ENCODE measurements at places on chromosomes 16 and 17. TPM values are rescaled to one million over a fixed set of nuclear protein-coding genes. Genes with fewer than 3 reads are reported as not detected.

MGAT5B gene
- polyA plus RNA-seq, result 0.58 TPM

WFDC1 gene
- 2.2 TPM for polyA plus RNA-seq

DHX58 gene
- polyA plus RNA-seq, result 41.2 TPM

TUBG2 gene
- polyA plus RNA-seq, result 8.4 TPM

ABCC11 gene
- not detected for polyA plus RNA-seq

RAB26 gene
- 0.91 TPM for polyA plus RNA-seq

PRR35 gene
- not detected for polyA plus RNA-seq

GFAP gene
- polyA plus RNA-seq, result 0.61 TPM

GJD3 gene
- 0.20 TPM for polyA plus RNA-seq

GPR179 gene
- not detected for polyA plus RNA-seq

CSH2 gene
- not detected for polyA plus RNA-seq

DNA sequence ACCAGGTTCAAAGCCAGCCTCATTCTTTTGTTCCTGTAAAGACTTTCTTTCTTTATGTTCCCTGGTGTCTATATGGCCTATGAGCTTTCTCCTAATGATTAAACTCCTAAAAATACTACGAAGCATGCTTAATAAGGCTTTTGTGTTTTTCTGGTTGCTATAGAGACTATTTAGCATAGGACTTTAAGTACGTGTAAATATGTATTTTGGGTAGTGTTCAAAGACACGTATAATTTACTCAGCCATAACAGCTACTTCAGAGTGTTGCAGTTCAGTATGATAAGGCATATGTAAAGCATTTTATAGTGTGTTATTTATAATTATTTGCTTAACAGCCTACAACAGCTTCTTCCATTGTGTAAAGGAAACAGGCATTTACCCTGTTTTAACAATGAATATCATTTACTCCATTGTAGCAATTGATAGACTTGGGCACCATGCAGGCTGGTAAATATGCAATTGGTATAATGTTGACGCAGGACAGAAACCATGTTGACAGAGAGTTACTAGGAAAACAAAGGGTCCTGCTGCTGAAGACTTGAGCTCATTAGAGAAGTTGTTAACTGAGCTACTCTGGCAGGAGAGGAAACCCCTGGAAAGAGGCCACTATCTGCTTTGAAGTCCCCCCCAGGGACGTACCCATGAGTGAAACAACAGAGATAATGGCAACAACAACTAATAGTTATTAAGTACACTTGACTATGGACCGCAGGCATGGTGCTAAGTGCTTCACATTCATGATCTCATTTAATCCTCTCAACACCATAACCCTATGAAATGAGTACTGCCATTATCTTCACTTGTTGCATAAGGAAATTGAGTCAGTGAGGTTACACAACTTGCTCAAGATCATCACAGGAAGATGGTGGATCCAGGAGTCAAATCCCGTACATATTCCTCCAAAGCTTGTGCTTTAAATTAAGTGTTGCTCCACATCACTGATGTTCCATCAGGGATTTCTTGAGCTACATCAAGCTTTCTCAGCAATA, 342.2 kb upstream of the DYNLRB2 start:
- no peak for DNase-seq

DNA sequence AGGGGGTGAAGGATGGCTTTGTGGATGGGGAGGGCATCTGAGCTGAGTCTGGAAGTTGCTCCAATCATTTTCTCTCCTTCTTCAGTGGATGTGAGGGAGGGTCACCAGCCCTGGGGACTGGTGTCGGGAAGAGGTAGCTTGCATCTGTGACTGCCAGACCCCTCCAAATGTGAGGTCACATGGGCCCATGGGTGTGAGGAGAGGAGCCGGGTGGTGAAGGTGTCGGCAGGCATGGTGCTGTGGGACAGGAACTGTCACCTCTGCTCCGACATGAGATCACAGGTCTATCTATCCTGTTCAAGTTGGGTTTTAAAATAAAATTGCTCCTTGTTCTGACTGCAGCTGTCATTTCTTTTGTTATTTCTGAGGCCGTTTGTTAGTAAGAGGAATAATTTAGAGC, 351.1 kb downstream of the CPPED1 start:
- no peak for DNase-seq

GRCh38 chr17:7045492-7046126, 1.7 kb upstream of the SLC16A11 start:
- no peak for DNase-seq

GRCh38 chr17:28579526-28579925, 2.8 kb upstream of the ALDOC start:
- DNase-seq, result no peak

DNA sequence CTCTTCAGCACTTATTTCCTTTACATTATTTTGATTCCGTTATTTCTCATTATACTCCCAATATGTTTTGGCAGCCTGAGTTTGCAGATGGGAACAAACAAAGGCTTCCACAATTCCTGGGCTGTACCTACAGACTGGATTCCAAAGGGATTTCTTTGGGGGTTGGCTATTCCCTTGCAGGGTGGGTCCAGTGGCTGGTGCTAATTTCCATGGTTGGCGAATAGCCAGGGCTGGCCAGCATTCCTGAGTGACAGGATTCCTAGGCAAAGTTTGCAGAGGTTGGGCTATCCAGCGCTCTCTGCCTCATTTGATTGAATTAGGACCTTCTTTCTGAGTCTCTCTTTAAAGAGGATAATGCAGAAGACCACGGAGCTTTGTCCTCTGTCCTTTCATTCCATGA, 207.4 kb downstream of the MAF start:
- no peak for DNase-seq

DNA sequence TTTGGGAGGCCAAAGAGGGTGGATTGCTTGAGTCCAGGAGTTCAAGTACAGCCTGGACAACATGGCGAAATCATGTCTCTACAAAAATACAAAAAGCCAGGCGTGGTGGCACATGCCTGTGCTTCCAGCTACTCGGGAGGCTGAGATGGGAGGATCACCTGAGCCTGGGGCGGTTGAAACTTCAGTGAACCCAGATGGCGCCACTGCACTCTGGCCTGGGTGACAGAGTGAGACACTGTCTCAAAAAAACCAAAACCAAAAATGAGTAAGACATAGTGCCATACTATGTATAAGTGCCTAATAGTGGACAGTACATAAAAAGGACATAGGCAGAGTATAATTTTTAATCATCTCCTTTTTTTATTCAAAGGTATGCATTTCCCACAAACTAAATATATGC, 4.0 kb downstream of the CTC1 start:
- DNase-seq, result no peak

GRCh38 chr17:58307468-58308172, 21.0 kb downstream of the TSPOAP1 start:
- no peak for DNase-seq

GRCh38 chr17:31524926-31525800, 133.7 kb downstream of the RAB11FIP4 start:
- peak; percentile 97 for DNase-seq

DNA sequence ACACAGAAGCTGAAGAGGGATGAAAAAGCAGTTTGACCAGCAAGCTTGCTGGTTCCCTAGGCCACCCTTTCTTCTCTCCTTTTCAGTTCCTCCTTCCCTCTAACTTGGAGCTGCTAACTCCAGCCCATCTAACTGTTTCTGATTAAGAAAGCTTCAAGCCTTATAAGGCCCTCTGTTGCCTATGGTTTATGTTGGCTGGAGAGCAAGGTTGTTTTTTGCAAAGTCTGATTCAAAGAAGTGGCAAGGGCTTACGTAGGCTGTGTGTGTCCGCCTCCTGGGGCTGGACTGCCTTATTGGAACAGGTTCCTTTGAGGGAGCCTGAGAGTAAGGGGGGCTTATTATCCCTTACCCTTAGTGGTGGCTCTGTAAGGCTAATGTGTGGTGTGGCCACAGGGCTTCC, 7.1 kb downstream of the AKAP1 start:
- no peak for DNase-seq

GRCh38 chr16:86345516-86345915, 164.8 kb upstream of the FOXF1 start:
- no peak for DNase-seq

GRCh38 chr16:51762081-51762996, 611.3 kb upstream of the SALL1 start:
- DNase-seq, result peak; percentile 79

DNA sequence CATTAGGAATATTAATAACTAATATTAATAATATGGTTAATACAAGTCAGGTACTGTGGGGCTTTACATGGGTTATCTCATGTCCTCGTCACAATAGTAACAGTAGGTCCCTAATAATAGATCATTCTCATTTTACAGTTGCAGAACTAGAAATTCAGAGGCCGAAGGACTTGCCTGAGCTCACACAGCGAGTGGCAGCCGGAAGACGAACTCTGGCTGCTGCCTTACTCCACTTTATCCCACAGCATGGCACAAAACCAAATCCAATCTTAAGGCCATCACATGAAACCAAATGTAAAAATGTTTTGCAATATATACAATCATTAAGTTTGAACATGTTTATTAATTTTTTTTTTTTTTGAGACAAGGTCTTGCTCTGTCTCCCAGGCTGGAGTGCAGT, 13.6 kb downstream of the GNA13 start:
- DNase-seq, result no peak

DNA sequence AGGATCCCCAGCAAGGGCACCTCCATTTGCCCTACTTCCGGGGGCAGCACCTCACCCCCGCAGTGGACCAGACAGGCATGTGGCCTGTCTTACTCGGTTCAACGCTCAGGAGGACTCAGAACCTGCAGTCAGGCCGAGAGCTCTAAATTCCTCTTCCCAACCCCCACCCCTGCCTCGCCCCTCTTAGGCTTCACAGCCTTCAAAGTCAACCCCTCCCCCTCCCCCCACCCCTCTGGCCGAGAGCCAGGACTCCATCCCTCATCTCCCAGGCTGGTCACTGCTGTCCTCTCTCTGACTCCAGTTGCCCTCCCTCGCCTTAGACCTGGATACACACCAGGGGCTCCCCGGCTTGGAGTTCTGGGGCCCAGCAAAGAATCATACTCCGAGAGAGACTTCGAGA, 8.1 kb upstream of the HS3ST6 start:
- DNase-seq, result no peak

GRCh38 chr17:35765086-35765710, 4.5 kb downstream of the C17orf50 start:
- DNase-seq, result no peak

- no peak for DNase-seq
These were observed 5.4 kb upstream of the BBS2 start for GRCh38 chr16:56525236-56525635.

- no peak for DNase-seq
These were observed 72.5 kb downstream of the MPRIP start for GRCh38 chr17:17114592-17115225.

GRCh38 chr16:10932959-10933710, 9.1 kb downstream of the DEXI start:
- no peak for DNase-seq

DNA sequence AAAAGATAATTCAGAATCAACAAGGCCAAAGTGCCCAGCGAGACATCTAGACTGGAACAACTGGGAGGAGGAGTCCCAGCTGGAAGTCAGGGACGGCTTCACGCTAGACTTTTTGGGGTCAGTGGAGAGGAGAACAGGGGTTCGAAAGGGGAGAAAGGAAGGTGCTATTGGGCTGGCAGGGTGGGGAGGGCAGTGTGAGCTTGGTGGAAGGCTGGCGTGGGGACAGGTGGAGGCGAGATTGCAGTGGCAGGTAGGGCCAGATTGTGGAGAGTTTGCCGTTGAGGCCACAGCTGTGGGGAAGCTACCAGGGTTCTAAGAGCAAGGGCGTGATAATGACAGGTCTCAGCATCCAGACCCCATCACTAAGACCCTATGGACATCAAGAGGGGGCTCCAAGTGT, 10.5 kb downstream of the SDK2 start:
- DNase-seq, result peak; percentile 4

DNA sequence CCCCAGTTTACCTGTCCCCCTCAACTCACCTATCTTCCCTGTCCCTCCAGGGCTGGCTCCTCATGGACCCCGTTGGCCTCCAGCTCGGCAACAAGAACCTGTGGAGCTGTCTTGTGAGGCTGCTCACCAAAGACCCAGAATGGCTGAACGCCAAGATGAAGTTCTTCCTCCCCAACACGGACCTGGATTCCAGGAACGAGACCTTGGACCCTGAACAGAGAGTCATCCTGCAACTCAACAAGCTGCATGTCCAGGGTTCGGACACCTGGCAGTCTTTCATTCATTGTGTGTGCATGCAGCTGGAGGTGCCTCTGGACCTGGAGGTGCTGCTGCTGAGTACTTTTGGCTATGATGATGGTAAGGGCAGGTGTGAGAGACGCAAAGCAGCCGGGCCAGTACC, 31.3 kb downstream of the NLRC5 start:
- DNase-seq, result no peak

GRCh38 chr16:4904942-4905615, 31.9 kb downstream of the PPL start:
- DNase-seq, result peak; percentile 59

DNA sequence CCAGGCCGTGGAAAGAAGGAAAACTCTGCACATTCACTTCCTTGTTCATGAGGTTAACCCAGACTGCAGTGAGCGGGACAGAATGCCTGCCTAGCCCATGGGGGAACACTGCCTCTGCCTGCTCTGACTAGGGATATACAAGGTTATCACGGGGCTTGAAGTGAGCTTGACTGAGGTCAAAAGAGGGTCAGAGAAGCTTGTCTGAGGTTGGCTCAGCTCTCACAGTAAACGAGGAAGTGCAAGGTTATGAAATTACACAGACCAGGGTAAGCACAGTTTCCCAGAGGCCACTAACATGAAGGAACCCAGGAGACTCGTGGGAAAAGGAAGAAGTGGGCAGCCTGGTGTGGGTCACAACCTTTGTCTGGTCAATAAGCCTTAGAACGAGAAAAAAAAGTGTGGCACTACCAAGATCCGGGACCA, 28.7 kb downstream of the HIC1 start:
- DNase-seq, result no peak

DNA sequence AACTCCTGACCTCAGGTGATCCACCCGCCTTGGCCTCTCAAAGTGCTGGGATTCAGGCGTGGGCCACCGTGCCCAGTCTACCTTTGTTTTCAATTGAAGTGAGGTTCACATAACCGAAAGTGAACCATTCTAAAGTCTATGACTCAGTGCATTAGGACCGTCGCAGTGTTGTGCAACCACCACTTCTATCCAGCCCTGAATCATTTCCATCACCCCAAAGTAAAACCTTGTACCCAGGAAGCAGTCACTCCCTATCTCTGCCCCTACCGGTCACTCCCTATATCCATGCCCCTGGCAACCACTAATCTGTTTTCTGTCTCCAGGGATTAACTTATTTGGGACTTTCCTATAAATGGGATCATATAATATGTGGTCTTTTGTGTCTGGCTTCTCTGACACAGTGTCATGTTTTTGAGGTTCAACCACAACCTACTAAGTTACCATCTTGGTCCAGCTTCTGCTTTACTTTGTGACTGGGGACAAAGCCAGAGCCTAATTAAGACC, 28.3 kb upstream of the CDC42EP4 start:
- DNase-seq, result no peak

DNA sequence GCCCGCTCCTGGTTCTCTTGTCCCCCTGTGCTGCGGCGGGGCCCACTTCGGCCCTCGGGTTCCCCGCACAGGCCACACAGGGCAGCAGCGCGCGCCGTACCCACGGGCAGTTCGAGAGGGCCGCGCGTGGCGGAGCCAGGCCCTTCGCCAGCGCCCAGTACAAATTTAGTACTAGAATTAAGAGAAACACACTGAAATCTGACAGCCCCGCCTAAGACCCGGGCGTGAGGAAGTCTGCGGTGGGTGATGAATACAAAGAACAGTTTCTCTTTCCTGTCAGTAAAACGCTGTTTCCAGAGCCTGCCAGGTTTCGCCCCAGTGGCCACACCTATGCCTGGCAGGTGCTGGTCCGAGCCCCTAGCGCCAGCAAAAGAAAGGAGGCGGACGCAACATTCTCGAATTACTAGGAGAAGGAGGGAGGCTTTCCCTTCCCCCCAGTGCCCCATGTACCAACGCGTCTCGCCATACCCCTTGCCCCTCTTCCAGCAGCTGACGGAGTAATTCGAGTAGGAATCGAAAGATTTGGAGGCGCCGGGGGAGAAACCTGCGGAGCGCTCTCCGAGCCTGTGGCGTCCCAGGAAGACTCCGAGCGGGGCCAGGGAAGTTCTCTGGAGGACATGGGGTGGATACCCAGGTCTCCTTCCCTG, 591 bp upstream of the SLFN5 start:
- DNase-seq, result peak; percentile 92
